ENCODE measurements at places on chromosomes 7 and 10.

DNA sequence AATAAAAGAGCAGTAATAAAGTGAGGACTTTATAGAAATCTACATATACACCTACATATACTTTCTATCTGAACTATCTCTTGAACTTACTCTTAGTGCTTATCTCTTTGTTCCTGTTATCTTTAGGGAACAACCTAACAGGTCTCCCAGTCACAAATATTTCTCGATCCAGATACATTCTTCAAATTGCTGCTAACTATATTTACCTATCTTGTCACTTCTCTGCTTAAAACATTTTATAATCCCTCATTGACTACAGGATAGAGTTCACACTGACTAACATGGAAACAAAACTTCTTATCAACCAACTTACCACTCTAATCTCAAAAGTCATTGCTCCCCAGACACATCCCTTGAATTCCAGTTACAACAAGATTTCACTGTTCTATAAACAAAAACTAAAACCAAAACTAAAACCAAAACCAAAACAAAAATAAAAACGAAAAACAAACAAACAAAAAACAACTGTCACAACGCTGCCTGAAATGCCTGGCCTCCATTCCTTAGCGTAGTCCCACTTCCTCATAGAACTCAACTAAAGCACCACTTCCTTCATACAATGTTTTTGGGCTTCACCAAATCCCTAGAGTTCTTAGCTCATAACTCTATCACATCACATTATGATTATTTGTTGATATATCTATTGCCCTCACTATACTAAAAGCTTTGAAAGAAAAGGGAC lies 134.7 kb downstream of the SEMA3D start:
- no peak for DNase-seq

- no peak for DNase-seq
Measured at GRCh38 chr10:21159669-21160068, 262.6 kb upstream of the NEBL start.

DNA sequence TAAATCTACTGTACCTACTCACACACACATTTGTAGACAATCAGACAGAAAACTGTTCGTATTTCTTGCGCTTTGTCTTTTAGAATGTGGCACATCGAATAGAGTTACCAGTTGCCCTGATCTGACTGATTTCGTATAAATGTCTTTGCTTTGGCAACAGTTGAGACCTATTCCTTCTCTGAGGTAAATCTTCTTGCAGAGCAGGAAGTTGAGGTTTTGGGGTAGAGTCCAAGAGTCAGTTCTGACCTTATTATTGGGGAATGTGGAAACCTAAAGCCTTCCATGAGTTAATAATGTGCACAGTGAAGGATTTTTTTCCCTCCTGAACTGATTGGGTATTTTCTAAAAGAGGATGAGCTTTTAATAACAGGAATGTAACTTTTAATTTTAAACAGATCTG lies 135.3 kb downstream of the KIAA1217 start:
- peak; percentile 98 for DNase-seq

DNA sequence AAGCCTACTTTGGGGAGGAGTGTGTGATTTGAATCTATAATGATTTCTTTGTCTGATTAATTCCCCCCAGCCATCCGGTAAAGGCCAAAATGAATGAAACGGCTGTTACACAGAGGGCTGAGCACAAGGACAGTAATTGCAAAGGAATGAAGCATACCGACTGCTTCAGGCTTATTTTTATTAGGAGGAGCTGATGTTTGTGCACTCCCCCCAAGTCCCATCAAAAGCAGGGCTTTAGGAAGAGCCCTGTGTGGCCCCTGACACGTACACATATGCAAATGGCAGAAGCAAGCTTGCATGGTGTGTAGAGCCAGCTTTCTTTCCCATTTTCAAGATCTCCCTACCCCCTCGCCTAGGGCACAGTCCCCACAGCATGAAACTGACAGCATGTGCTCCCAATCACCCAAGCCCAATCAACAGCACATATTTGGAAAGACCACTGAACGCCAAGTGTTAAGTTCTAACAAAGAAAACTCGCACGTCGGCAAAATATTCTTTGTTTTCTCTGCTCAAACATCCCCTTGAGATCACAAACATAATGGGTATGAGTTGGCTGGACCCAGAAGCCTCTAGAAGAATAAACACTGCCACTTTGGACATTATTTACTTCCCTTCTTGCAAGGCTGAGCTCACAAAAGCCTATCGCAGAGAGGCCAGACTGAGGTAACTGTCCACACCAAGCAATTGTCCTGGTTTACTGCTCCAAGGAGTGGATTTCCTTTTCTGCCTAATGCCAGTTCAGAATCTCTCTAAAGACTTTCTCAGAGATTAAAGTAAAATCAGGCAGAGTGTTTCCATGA lies 143.0 kb downstream of the CUBN start:
- no peak for DNase-seq

DNA sequence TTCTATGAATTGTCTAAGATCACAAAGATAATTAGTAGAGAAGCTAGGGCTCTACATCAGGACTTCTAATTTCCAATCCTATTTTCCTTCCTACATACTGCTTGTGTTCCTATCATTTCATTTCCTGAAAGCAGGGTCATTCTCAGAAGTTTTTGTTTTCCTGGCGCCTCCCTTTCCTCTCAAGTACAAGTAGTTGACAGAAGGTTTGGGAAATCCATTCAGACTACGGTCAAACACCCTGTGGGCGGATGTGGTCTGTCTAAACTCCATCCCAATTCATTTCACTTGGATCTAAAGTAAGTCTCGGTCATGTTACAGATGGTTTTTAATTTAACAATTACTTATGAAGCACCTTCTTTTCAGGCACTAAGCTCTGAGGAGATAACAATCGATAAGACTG lies 221.4 kb downstream of the MTERF1 start:
- no peak for DNase-seq

GRCh38 chr10:30436191-30436611 lies 2.2 kb downstream of the MAP3K8 start:
- no peak for DNase-seq

- DNase-seq = no peak
Measured at GRCh38 chr7:123798532-123799188, 46.3 kb upstream of the HYAL4 start.

DNA sequence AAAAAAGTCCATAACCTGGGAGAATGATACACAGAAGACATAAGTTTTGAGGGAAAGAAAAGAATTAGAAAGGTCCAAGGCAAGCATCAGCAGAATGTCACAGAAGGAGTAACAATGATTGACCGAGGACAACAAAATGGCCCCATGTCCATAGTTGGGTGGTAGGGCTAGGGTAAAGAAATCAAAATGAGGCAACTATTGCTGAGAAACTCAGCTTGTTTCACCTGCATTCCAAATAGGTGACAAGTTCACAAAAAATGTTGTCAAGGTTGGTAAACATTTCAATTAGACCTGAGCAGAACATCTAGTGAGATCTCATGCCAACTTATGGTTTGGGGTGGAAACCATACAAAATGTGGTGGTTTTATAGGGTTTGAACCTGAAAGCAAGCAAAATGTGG lies 22.8 kb upstream of the DLX6 start:
- DNase-seq = no peak

GRCh38 chr7:151837285-151838042 lies 39.5 kb downstream of the PRKAG2 start:
- DNase-seq = no peak

DNA sequence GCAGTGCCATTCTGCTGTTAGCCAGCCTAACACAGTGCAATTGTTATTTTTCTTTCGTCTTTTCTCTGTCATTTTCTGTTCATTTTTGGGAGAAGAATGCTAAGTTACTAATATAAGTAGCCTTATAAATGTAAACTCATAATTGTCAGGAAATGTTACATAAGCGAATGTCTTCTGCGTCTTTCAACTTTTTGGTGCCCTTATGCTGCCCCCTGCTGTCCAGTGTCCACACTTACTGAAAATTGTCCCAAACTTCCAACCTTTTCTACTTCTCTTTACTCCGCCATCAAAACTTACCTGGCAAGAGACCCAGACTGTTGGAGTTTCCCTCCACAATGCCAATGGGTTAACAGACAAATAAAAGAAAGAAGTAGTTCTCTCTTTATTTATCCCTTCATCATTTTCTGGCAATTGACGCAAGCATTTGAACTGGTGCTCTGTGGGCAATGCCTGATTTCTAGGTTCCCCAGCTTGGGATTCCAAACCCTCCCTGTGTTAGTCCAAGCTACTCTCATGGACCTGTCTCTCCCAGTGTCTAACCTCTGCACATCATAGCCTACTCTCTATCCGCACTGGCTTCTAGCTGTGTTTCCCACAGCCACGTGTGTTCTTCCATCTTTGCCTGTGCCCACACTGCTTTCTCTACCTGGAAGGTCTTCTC lies 21.0 kb upstream of the EPC1 start:
- DNase-seq = no peak

DNA sequence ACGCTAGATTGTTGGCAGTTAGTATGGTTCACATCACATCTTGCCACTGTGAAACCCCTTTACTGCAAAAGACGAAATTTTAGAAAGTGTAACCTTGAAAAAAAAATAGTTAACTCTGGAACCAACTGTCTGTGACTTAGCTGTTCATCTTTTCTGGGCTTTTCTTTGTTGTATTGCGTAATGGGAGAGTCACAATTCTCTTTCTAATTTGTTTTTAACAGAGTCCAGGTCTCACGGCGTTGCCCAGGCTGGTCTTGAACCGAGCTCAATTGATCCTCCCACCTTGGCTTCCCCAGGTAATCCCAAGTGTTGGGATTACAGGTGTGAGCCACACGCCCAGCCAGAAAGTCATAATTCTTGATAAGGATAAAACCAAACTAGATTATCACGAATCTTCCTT lies 14.5 kb downstream of the UBE3C start:
- DNase-seq = no peak

DNA sequence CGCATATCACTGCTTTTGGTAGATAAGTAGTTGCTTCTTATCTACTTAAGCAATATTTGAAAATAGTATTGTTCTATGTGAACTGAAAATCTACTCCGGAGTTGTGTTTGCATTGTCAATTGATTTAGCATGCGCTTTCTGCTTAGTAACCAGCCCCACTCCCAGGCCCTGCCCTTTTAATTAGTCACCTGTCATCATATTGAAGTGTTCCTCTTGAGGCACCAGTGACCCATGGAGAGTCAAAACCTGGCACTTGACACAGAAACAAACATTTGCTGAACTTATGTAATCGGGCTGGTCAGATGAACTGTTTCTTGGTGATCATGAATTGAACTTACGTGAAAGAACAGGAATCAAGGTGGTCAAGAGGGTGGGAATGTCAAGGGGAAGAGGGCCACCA lies 27.8 kb upstream of the CDHR3 start:
- DNase-seq = no peak

GRCh38 chr10:86099542-86100334 lies 266.9 kb downstream of the GRID1 start:
- DNase-seq = no peak

- peak; percentile 42 for DNase-seq
Measured at GRCh38 chr10:130179640-130180039, 43.4 kb downstream of the GLRX3 start.

DNA sequence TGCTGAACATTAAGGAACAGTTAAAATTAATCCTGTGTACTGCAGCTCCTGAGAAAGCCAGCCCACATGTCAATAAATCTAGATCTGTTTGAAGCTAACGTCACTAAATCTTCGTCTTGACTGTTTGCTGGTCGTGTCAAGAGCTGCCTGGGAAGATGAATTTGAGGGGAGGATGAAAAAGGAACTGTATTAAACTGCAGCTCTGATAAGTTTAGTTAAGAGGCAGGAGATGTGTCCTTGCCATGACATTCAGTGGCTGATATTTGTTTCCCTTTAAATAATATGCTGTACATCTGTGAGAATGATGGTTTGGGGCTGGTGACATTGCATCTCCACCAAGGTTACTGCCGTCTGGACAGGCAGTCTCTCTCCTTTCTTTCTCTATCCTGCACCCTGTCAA lies 435.3 kb downstream of the LRMDA start:
- DNase-seq = no peak

GRCh38 chr7:26083113-26083512 lies 68.9 kb upstream of the NFE2L3 start:
- peak; percentile 26 for DNase-seq

All from non-pigmented ciliary epithelial cell (primary cell).